Amniotic stem cell (primary cell): ENCODE measurements at places on chromosomes 3 and 15.

DNA sequence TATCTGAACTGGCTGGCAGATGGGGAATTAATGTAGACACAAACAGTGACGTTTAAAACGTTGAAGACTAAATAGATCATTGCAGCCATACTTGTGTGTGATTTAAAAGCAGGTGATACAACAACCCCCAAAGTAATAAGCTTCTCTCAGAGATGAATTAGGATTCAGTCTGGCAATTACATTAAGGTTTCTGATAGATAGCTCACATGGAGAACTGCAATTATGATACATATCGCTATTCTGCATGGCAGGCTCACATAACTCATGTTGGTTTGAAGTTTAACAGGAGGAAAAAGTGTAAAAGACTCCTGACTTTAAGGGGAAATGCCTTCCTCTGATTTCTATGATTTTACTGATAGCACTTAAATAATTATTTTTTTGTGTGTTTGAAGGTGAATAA is 196.9 kb downstream of the CLSTN2 start:
- no peak for DNase-seq

GRCh38 chr3:3705090-3705775 is 94.0 kb upstream of the LRRN1 start:
- DNase-seq: no peak

GRCh38 chr3:195255571-195256501 is 15.1 kb downstream of the XXYLT1 start:
- DNase-seq: no peak

GRCh38 chr3:45792036-45792435 is 4.3 kb downstream of the SLC6A20 start:
- no peak for DNase-seq

- no peak for DNase-seq
Observed at GRCh38 chr3:96657710-96658109, 156.7 kb upstream of the EPHA6 start.

DNA sequence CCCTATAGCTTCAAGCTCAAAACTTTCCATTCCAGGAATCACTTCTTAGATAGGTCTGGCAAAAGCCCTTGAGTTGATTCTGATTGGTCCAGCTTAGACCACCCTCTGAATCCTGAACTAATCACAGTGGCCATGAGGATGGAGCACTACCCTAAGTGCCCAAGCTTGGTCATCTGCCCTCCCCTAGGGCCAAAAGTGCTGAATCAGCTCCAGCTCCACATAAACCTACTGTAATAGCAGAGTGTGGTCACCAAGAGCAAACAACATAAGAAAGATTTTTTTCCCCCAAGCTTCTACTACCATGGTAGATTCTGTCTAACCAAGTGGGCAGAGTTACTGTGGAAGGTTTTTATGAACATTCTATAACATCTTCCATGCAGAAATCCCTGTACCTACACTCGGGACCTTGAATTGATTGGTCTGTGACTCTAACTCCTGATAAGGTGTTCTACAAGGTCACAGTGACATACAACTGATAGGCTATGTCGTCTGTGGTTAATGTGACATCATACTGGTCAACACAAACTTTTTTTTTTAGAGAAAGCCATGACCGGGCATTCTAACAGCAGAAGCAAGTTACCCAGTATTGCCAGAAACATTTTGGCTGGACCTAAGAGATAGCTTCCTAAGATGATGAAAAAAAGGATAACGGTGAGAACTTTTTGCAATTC is 320.9 kb downstream of the MAGI1 start:
- DNase-seq: no peak
